ENCODE measurements at places on chromosomes 16 and 17.

- no peak for DNase-seq
These were observed 853.8 kb downstream of the CDH8 start for GRCh38 chr16:61182391-61182790.

GRCh38 chr17:38533866-38534497, 71.8 kb downstream of the SRCIN1 start:
- DNase-seq = no peak

- no peak for DNase-seq
These were observed 13.5 kb upstream of the BHLHA9 start for GRCh38 chr17:1256699-1257098.

- DNase-seq = no peak
These were observed 10.4 kb upstream of the CHMP6 start for GRCh38 chr17:80981062-80981902.

DNA sequence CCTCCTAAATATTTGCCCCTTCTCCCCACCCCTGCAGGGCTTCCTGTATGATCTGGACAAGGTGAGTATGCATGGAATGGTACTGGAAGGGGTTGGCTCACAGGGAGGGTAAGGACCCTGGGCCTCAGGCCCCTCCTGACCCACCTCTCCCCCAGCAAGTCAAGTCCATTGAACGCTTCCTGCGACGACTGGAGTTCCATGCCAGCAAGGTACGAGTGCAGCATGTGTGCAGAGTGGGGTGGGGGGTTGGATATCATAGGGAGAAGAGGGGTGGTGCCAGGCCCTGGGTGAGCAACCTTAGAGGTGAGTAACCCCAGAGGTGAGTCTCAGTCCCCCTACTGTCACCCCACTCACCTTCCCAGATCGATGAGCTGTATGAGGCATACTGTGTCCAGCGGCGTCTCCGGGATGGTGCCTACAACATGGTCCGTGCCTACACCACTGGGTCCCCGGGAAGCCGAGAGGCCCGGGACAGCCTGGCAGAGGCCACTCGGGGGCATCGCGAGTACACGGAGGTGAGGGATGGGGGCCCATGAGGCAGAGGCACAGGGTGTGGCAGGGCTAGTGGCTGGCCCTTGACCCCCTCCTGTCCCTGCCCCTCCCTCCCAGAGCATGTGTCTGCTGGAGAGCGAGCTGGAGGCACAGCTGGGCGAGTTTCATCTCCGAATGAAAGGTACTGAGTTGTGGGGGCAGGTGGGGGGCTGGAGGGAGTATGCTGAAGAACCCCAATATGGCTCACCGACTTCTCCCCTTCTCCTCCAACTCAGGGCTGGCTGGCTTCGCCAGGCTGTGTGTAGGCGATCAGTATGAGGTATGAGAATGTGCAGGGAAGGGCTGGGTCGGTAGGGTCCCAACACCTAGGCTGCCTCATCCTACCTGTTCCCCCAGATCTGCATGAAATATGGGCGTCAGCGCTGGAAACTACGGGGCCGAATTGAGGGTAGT, 11.3 kb downstream of the RIPOR1 start:
- DNase-seq = no peak

DNA sequence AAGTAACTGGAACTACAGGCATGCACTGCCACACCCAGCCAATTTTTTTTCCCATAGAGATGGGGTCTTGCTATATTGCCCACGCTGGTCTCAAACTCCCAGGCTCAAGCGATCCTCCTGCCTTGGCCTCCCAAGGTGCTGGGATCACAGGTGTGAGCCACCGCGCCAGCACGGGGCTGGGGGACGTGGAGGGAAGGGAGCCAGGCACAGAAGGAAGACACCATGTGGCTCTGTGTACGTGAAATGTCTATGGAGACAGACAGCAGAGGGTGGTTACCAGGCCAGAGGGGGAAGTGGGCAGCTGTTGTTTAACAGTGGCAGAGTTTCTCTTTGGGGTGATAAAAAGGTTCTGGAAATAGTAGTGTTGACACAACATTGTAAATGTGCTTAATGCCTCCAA, 4.6 kb upstream of the PIEZO1 start:
- no peak for DNase-seq

- no peak for DNase-seq
These were observed 184.9 kb downstream of the RBFOX1 start for GRCh38 chr16:7517496-7517895.

All from A549 (cell line).